A172 (cell line): ENCODE measurements at places on chromosomes 3 and 15. TPM values are rescaled to one million over a fixed set of nuclear protein-coding genes. Genes with fewer than 3 reads are reported as not detected.

- peak; percentile 76 for DNase-seq
These were observed 788 bp upstream of the WDR73 start for GRCh38 chr15:84654689-84655453.

DNA sequence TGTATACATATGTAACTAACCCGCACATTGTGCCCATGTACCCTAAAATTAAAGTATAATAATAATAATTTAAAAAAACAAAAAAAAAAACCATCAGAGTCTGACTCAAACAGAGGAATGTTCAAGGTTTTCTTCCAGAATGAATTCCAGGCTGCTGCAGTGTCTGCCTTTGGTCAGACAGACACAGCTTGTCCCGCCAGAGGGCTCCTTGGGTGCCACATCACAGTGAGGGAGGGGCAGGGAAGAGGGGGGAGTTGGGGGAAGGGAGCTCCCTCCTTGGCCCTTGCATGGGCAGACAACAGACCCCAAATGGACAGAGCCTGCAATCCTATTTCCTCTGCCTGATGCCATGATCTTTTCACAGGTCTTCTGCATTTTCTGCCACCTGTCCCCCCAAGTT is 36.5 kb downstream of the ITGB5 start:
- no peak for DNase-seq

HIGD2B gene
- total RNA-seq = not detected in 2 replicates

RPP25 gene
- total RNA-seq = 1.1 and 1.5 TPM in 2 replicates
